Amygdala (tissue), 56 donors: ENCODE measurements at places on chromosomes 2 and 18.

DNA sequence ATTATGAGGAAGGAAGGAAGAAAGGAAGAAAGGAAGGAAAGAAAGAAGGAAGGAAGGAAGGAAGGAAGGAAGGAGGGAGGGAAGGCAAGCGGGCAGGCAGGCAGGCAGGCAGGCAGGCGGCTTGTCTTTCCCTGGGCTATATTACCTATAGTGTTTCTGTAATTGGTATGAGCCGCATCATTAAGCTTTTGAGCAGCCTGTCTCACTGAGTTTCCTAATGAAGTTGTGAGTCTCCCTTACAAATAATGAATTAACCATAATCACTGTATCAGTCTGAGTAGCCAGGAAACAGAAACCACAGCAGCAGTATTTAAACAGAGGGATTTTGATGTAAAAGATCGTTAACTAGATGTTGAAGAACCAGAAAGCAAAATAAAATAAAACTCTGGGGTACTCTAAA lies 11.8 kb upstream of the SULT1C3 start:
- no peak for DNase-seq

DNA sequence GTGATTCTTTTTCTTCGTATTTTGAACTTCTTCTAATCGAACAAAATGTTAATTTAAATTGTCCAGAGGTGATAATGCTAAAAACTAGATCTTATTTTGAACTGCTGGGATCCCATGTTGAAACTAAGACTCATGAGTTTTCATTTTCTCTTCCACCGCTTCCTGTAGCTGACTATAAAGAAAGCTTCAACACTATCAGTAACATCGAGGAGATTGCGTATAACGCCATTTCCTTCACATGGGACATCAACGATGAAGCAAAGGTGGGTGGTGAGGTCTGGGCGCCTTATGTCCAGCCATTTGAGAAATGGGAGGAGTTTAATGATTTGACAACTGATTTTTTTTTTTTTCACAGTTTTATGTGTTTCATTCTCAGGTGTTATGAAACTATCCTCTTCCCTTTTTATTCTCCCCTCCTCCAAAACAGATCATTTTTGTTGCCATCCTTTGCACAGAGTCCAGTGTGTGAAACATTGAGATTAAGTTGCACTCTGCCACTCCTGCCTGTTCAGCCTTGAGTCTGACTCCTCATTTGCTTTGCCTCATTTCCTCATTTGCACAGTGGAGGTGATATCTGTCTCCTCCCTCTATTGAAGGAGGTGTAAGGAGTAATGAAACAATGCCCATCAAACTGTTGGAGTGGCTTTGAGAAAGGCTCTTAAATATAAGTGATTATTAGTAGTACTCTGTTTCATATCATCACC lies 13.8 kb downstream of the GRHL1 start:
- DNase-seq = no peak

- no peak for DNase-seq
Observed at GRCh38 chr2:64362562-64363026, 91.4 kb upstream of the LGALSL start.

DNA sequence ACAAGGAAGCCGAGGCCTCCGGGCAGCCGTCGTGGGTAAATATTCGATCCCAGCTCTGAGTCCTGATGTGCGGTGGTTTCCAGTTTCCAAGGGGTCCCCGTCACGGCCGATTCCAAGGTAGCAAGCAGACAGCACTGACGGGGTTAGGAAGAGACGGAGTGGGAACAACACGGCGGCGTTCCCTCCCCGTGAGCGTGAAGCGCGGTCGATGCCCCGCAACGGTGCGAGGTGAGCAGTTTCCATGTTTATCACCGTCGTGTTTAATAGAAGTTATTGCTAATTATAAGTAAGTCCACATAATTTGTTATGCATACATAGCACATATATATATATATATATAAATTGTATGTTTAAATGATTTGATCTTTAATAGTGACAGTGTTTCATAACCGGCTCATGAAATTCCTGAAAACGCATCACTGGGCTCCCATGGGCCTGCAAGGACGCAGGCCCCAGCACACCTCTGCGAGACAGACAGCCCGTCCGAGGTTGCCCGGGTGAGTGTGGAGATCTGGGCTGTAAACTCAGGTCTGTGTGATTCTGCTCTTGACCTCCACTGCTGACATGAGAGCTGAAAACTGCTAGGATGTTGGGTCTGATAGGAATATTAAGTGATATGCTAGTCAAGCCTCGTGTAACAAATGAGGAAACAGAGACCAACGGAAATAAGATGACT lies 243.5 kb upstream of the SALL3 start:
- DNase-seq = no peak

GRCh38 chr2:62266433-62267038 lies 70.6 kb downstream of the B3GNT2 start:
- no peak for DNase-seq

- DNase-seq = no peak
Observed at GRCh38 chr2:47479863-47480262, 76.9 kb downstream of the MSH2 start.

DNA sequence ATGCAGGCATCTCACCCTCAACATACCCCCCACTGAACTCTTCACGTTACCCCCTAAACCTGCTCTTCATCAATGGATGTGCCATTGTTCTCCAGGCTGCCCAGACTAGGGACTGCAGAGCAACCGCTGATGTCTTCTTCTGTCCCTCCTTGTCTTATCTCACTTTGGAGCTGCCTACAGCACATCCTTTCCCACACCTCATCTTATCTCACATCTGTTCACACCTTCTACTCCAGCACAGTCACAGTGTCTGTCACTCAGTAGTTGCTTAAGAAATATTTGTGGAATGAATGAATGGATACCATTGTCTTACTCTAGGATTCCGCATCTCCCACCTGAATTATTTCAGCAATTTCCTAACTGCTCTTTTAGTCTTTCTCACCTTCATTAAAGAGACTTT lies 144.5 kb downstream of the ANTXR1 start:
- no peak for DNase-seq

- no peak for DNase-seq
Observed at GRCh38 chr2:233844064-233844807, 10.1 kb downstream of the HJURP start.

- no peak for DNase-seq
Observed at GRCh38 chr2:60407398-60407797, 146.1 kb downstream of the BCL11A start.

DNA sequence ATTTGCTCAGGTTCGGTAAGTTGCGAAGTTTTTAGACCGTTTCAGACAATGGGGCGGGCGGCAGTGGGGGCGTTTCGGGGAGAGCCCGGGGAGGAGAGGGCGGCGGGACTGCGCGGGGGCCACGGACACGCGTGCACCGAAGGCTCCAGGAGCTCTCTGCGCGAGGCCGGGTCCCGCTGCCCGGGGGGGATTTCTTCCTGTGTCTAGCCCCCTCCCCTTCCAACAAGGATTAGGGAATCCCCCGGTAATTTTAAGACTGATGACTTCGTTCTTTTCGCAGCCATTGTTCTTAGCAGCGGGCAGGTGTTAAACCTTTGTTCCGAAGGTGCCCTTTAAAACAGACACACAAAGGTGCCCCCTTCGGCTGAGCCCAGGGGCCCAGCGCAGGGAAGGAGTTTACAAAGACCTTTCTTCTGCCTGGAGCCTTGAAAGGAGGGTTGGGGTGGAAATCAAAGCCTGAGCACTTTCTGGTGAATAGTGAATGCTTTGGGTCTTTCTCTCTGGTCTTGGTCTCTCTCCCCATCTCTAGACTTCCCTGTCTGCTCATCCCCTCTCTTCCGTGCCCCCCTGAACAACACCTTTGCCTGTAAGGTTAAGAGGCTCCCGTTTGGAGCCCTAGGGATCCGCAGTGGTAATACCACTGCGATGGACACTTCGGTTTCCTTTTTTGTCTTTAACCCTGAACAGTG lies 2.1 kb downstream of the TRIB2 start:
- DNase-seq = no peak

DNA sequence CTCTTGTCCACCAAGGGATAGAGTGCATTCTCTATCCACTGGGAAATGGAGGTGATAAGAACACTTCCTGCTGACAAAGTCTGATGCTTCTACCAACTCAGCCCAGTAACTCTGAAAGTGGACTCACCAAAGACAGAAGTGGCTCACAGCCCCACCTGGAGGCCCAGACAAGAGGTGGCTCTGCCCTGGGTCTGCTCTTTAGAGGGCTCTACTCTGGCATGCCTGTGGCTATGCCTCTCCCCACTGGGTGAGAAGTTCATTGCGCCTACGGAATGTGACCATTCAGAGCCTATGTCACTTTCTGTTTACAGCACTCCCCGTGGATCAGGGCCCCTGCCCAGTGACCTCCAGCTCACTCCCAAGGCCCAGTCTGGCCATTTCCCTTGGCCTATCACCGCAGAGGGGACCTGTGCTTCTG lies 13.5 kb upstream of the XDH start:
- no peak for DNase-seq

- no peak for DNase-seq
Observed at GRCh38 chr2:133248264-133248663, 320.0 kb downstream of the NCKAP5 start.

- no peak for DNase-seq
Observed at GRCh38 chr18:3511980-3512379, 62.0 kb downstream of the TGIF1 start.

GRCh38 chr2:29016504-29016903 lies 35.4 kb downstream of the TOGARAM2 start:
- DNase-seq = no peak

- DNase-seq = no peak
Observed at GRCh38 chr2:105750735-105751134, 6.0 kb downstream of the NCK2 start.

DNA sequence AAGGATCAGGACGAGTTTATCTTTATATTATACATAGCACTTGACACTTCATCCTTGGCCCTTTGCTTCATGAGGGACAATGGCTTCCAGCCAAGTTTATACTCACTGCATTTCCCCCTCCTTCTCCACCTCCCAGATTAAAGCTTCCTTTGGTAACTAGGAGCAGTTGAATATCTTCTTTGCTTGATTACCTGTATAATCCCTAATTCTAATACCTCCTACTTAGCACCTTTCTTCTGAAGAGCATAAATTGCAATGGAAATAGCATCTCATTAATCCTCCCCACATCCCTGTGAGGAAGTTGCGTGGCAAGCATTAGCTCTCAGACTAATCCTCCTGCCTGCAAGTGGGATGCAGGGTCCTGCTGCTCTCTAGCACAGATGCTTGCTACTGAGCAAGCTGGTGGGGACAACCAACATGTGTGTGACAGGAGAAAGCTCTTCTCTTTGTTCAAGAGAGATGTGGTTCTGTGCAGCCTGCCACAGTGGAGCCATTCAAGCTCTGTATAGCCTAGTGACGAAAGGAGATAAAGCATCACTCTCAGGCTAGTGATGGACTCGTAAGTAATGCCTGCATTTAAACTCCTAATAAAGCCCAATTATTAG lies 19.1 kb downstream of the KLHL14 start:
- DNase-seq = no peak

DNA sequence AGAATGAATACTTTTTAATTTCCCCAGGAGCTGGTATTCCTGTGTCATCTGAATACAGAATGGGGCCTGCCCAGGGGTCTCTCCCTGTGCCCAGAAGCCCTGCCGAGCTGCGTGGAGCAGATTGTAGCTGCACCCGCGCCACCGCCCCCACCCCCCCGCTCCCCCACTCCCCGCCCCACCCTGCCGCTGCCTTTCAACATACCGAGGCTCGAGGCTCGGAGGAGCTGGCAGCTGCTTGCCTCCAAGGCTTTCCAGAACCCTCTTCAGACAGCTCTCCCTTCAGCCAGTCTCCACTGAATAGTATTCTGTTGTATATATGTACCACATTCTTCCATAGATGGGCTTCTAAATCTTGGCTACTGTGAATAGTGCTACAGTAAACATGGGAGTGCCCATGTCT lies 150.7 kb downstream of the TSN start:
- no peak for DNase-seq

DNA sequence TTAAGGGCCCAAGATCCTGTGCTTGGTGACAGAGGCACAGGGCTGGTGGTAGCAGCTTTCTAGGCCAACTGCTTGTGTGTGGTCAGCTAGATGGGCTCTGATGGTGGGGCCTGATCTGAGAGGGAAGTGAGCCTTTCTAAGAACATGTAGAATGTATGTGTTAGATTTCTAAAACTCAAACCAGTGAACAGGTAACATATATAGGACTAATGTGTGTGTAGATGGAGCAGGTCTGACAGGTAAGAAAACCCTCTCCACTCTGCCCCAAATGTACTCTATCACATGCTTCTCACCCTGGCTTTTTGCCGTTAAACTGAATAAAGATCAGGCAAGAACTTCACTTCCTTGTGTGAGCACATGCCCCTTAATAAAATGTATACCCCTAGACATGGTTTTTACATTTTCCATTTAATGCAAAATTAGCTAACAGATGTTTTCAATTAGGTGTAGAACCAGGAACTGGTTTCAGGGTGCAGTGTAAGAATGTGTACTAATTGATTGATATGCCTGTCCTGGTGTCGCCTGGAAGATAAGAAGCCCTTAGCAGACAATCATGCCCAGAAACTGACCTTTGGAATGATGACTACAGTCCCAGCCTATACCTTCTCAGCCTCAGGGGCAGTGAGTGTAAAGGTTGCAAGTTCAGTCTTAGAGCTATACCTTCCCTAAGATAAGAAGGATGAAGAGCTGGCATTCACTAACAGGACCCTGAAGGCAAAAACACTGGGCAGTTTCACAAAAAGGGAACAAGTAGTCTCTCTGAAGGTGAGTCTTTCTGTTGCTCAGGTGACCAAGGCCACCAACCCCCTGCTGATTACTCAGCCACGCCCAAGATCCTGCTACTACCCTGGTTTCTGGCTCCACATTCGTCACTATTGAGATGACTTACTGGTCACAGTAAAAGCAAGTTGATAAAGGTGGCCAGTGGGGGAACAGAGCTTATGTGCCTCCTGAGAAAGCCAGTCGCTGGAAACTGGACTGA lies 71.2 kb downstream of the SPATS2L start:
- no peak for DNase-seq

DNA sequence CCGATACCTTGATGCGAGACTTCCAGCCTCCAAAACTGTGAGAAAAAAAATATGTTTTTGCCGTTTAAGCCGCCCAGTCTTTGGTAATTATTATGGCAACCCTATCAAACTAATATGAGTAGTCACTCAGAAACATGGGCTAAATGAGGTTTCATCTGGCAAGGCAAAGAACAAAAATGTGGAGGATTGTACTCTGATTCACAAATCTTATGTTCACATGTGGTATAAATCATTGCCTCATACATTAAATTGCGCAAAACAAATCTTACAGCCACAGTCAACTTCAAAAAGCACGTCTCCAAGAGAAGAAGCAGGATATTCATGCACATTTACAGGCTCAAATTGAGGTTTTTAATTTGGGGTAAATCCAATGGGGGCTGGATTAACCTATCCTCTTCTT lies 1435.4 kb upstream of the LRRTM1 start:
- no peak for DNase-seq
